T-helper 1 cell (primary cell): ENCODE measurements at places on chromosomes 4 and X.

DNA sequence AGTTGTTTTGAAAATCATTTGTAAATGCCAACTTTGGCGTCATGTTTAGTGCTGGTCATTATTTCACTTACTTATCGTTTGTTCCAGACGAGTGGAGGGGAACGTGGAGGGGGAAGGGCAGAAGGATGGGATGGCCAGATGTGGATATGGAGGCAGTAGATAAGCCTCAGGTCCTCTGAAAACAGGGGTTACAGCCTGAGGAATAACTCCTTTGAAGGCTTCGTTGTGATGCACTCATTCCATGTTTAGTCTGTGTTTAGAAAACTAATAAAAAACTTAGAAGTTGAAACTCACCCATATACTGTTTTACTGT, 1.1 kb downstream of the MOB1B start:
- DNase-seq, result no peak

- DNase-seq, result peak; percentile 12
Measured at GRCh38 chr4:150960818-150961217, 54.3 kb downstream of the LRBA start.

- DNase-seq, result no peak
Measured at GRCh38 chr4:4578981-4579380, 37.1 kb upstream of the STX18 start.

- no peak for DNase-seq
Measured at GRCh38 chr4:179415037-179415846, 1973.0 kb upstream of the AGA start.

DNA sequence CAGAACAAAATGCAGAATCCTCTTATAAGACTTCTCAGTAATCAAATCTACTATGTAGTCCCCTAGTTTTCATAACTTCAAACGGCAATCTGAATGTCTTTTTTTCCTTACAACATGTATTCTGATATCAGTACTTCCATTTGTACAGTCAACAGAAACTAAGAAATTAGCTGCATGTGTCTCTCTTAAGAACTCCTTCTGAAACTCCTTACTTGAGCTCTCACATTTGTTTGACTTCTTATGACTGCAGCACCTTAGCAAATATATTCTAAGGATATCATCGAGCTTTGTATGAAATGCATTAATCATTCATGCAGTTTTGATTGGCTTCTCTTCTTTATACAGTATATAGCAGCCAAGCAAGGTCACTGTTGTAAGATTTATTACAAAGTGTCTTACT, 77.0 kb downstream of the TMEM47 start:
- no peak for DNase-seq

DNA sequence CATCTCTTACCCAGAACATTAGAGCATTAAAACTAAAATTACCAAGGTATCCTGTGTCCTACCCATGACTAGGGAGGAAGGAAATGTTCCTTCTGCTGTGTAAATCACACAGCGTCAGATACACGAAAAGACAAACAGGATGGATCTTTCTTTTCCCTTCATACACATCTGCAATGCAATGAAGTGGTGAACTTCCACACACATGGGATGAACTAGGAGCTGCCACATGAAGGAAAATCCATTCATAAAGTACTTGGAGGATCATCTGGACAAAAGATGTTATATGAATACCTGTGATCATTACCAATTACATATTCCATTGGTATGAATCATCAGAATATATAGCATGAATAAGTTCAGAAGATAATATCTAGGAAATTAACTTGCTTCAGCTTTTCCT, 46.2 kb downstream of the LDB2 start:
- DNase-seq, result no peak

DNA sequence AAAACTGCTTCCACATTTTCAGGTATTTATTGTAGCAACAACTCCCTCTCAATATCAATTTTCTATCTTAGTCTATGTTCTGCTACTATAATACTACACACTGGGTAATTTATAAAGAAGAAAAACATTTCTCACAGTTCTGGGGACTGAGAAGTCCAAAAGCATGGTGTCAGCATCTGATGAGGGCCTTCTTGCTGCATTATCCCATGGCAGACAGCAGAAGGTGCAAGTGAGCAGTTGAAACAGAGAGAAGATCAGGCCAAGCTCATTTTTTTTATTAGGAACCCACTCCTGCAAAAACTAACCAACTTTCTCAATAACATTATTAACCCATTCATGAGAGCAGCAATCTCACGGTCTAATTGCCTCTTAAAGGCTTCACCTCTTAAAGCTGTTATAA, 376.0 kb downstream of the RAB28 start:
- DNase-seq, result no peak

GRCh38 chrX:31464306-31464915, 392.6 kb upstream of the FTHL17 start:
- DNase-seq, result no peak

DNA sequence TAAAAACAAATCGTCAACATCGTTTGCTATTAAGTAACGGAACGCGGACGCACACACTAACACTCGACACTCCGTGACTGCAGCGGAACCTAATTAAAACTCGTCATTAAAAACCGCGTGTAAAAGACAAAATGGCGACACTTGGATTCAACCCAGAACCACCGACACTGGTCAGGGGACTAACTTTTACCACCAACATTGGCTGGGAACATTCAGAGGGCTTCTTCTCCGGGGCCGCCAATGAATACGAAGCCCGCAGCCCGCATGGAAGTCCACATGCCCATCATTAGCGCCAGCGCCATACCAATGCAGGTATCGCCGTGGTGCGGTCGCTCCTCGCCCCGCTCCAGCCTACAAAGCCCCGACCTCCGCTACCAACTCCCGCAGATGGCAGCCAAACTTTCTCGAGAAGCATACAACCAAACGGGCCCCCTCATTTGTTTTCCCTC, 498 bp downstream of the RBMX start:
- peak; percentile 6 for DNase-seq

DNA sequence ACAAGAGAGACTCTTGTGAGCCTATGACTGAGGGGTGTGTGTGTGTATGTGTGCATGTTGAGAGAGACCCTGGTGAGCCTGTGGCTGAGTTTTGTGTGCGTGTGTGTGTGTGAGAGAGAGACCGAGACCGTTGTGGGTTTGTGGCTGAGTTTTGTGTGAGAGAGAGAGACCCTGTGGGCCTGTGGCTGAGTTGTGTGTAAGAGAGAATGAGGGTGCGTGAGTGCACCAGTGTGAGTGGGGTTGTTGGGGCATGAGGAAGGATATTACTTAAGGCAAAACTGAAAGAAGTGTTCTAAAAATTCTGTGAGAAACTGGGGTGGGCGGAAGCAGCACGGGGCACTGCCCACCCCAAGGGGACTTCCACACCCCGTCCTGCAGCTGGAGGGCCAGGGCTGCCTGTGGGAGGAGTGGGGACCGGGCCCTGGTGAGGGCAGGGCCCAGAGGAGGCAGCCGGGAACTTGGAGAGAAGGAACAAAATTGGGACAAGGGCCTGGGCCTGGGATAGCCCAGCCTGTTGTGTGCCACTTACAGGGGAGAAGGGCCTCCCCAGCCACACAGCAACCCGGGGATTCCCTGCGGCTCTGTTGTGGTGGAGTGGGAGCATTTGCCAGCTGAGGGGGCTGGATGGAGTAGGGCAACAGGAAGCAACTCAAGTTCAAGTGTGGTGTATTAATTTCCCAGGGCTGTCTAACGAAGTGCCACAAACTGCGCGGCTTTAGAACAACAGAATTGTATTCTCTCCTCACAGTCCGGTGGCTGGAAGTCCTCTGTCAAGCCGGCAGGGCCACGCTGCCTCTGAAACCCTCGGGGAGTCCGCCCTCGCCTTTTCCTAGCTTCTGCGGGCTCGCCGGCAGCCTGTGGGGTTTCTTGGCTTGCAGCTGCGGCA, 22.1 kb downstream of the TMEM131L start:
- DNase-seq, result peak; percentile 72

GRCh38 chrX:79259073-79259689, 108.0 kb downstream of the ITM2A start:
- DNase-seq, result peak; percentile 28

GRCh38 chr4:102586644-102587021, 85.5 kb downstream of the NFKB1 start:
- DNase-seq, result no peak

DNA sequence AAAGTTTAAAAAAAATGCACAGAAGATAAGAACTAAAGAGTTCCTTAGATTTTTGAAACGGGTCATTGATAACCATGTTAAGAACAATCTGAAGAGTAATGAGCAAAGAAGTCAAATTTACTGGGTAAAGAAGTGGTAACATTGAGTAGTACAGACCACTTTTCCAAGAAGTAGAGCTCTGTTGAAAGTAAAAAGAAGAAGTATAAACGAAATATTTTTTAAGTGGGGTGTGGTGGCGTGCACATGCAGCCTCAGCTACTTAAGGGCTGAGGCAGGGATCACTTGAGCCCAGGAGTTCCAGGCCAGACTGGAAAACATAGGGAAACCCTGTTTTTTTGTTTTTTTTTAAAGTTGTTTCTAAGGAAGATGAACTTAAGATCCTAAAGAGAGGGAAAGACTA, 68.5 kb downstream of the UBA6 start:
- no peak for DNase-seq

DNA sequence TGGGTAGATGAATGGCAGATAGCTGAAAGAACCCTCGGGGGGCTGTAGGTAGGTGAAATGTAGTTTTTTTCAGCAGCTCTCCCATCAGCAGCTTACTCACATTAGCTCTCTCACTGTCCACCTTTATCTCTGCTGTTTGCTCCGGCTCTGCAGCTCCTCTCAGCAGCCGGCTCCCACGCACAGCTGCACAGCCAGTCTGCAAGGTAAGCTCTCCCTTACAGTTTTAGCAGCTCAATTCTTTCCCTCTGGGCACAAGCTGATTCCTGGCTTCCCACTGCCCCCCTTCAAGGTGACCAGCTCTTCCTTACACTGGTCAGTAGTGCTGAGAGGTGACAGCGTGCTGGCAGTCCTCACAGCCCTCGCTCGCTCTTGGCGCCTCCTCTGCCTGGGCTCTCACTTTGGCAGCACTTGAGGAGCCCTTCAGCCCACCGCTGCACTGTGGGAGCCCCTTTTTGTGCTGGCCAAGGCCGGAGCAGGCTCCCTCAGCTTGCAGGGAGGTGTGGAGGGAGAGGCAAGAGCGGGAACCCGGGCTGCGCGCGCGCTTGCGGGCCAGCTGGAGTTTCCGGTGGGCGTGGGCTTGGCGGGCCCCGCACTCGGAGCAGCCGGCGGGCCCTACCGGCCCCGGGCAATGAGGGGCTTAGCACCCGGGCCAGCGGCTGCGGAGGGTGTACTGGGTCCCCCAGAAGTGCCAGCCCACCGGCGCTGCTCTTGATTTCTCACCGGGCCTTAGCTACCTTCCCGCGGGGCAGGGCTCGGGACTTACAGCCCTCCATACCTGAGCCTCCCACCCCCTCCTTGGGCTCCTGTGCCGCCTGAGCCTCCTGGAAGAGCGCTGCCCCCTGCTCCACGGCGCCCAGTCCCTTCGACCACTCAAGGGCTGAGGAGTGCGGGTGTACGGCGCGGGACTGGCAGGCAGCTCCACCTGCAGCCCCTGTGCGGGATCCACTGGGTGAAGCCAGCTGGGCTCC, 393.6 kb downstream of the CENPC start:
- DNase-seq, result no peak

DNA sequence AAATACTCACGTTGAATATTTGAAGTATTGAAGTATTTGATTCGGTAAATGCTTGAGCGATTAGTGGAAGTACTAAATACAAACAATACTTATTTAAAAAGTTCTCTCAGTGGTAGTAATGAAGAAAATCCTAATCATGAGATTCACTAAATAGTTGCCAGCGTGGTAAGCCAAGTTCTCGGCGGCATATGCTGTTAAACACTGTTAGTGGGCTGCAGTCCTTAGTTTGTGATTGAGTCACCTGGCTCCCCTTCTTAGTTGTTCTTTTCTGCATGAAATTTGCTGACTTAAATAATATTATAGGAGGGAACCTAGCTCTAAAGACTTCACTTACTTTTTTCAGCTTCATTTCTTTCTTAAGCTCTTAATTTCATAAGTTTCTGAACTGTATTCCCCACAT, 51.4 kb downstream of the STIM2 start:
- no peak for DNase-seq

- DNase-seq, result no peak
Measured at GRCh38 chrX:49250578-49250977, 13.9 kb downstream of the FOXP3 start.

GRCh38 chr4:27154706-27155105, 294.1 kb downstream of the STIM2 start:
- no peak for DNase-seq

- DNase-seq, result no peak
Measured at GRCh38 chr4:7422898-7423180, 11.9 kb downstream of the PSAPL1 start.

- no peak for DNase-seq
Measured at GRCh38 chrX:120334603-120335002, 23.3 kb upstream of the TMEM255A start.

- DNase-seq, result no peak
Measured at GRCh38 chr4:165504184-165504583, 125.4 kb downstream of the CPE start.

GRCh38 chr4:69649207-69649606, 3.8 kb downstream of the UGT2A1 start:
- no peak for DNase-seq

GRCh38 chrX:7266288-7266687, 118.3 kb upstream of the PUDP start:
- DNase-seq, result no peak

GRCh38 chr4:89123451-89123851, 12.1 kb downstream of the TIGD2 start:
- no peak for DNase-seq

GRCh38 chrX:21989384-21989783, 42.7 kb upstream of the PHEX start:
- no peak for DNase-seq

DNA sequence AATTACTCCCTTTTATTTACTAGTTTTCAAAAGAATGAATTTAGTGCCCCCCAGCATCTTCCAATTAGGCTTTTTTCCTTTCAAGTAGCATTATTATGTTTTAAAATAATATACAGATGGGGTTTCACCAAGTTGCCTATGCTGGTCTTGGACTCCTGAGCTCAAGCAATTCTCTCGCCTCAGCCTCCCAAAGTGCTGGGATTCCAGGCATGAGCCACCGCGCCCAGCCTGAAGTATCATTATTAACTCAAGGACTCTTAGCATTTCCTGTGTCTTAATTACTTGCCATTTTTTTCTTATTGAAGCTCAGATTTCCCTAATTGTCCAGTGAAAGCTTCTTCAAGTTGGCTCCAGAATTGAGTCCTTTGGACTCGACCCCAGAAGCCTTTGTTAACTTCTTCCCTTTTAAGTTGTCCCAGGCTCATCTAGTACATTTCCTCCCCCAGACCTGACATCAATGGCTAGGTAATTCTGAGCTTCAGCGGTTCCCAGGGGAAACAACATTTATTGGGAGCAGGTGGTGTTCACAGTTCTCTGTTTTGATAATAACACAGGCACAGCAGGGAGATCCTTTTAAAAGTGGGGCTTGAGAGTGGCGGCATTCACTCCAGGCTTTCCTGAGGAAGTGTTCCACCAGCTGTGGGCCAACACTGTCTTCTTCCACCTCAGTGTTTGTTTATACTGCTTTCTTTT, 10.0 kb downstream of the SAT1 start:
- no peak for DNase-seq

- DNase-seq, result no peak
Measured at GRCh38 chr4:67651536-67651935, 49.4 kb downstream of the UBA6 start.
